Fibroblast of skin of left biceps (primary cell): ENCODE measurements at places on chromosomes 7 and 10.

GRCh38 chr10:3236644-3237404 lies 64.2 kb upstream of the PITRM1 start:
- DNase-seq = no peak

- DNase-seq = no peak
Measured at GRCh38 chr7:92276460-92276864, 30.7 kb downstream of the ANKIB1 start.

DNA sequence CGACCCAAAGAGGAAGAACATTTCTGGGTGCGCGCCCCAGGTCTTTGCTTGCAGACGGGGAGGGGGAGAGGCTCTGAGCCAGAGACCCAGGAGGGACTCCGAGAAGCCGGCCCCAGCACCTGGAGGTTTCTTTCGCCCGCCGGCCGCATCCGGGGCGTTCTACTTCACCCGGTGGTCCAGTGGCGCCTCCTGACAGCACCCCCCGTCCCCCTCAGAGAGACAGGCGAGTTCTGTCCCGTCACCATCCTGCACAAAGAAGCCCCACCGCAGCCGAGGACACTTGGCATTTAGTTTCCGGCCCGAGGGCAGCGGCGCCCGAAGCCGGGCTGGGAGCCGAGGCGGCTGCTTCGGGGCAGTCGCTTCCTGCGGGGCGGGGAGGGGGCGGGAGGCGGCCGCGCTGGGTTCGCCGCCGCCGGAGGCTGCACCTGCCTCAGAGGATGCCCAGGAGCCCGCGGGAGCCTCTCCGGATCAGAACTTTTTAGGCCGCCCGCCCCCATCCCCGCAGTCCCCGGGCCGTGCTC lies at the start of gene TMEM178B:
Gene TMEM178B, plus strand, starts transcription at position 424 of the 521 bp plus-strand sequence.
- DNase-seq = no peak

DNA sequence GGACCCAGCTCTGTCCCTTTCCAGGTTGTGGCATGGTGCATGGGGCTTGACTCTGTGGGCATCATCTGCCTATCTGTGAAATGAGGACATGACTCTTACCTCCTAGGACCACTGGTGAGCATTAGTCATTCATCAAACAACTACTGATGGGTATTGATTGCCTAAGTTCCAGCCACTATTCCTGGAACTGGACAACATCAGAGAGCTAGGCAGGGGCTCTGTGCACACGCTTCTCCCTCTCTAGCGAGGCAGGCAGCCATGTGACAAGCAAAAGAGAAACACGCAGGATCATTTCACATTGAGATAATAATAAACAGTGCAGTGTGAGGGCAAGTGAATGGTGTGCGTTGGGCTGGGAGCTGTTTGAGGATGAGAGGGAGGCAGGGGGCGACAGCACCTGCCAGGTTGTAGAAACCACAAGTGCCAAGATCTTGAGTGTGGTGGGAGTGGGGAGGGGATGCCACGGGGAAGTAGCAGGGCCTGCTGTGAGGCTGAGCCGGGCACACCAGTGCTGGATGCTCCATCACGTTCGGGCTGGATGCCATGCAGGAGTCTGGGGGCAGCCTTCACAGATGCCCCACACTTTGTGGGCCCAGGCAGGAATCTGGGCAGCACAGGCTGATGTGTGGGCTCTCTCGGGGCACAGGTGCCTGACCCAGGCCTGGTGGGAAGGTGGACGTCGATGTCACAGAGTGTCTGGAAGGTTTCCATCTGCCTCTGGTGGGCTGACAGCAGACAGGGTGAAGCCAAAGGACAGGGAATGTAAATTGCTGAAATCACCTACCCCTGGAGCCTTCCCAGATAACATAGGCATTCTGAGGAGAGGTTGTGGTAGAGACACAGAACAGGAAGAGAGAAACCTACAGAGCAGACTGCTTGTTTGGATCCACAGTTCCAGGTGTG lies 405.5 kb downstream of the RPS24 start:
- no peak for DNase-seq

DNA sequence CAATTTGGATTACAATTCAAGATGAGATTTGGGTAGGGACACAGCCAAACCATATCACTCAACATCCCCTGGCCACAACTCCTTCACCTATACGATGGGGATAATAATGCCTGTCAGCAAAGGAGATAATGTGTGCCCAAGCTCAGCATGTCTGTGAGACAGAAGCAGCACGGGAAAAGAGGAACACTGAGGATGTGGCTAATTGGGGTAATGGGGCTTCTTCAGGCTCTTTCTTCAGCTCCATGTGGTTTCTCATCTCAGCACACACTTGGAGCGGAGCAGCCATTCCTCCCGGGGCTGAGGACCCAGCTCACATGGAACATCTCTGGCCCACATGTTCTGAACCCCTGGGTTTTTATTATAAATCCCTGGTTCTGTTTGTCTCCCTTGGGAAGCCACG lies 136.0 kb upstream of the NAMPT start:
- DNase-seq = no peak

GRCh38 chr7:47482013-47482875 lies 99.7 kb downstream of the TNS3 start:
- peak; percentile 65 for DNase-seq

DNA sequence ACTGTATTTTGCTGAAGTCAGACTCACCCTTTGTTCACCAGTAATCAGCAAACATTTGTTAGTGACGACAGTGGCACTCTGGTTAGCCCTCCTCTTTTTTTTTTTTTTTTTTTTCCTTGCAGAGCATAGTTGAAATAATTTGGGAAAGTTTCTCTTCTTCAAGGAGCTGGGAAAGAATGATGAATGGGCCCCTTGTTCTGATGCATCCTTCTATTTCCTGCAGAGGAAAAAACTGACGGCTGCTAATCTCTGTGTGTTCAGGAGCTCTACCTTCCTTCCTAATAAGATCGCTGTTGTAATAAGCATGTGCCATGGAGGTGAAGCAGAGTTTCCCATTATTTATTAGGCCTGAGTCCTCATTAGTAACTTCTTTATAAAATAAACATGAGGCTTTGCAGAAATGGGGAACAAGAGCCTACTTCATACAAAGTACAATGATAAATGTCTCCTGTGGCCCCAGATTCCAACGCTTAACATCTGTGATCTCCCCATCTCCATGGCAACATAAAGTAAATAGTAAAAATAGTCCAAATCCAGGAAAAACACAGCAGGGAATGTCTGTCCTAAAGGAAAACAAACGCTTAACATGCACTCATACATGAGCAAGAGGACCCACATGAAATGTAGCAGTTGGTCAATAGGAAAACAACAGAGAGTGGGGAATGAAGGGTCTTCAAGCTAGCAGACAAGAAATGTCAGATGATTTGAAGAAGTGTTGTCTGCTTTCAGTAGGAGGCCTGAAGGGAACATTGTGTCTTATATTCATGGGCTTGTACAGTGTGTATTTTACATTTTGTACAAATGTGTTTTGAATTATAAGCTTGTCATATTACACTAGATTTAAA lies 59.1 kb upstream of the CALD1 start:
- no peak for DNase-seq

GRCh38 chr7:142790056-142790455 lies 19.3 kb downstream of the PRSS2 start:
- no peak for DNase-seq

DNA sequence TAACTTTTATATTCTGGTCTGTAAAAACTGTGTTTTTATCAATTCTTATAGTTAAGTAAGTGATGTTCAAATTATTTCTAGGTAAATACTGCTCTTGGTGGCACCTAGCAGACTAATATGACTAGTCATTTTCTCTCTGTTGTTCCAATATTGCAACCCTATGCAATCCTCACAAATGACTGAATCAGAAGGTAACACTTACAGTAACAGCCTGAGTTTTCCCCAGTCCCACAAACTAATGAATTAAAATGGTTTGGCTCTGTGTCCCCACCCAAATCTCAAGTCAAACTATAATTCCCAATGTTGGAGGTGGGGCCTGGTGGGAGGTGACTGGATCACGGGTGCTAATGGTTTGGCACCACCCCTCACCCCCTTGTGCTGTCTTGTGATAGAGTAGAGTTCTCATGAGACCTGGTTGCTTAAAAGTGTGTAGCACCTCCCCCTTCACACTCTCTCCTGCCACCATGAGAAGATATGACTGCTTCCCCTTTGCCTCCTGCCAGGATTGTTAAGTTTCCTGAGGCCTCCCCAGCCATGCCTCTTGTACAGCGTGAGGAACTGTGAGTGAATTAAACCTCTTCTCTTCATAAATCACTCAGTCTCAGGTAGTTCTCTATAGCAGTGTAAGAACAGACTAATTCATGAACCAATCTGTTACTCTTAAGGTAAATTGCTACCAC lies 43.5 kb downstream of the MTPN start:
- DNase-seq = no peak

DNA sequence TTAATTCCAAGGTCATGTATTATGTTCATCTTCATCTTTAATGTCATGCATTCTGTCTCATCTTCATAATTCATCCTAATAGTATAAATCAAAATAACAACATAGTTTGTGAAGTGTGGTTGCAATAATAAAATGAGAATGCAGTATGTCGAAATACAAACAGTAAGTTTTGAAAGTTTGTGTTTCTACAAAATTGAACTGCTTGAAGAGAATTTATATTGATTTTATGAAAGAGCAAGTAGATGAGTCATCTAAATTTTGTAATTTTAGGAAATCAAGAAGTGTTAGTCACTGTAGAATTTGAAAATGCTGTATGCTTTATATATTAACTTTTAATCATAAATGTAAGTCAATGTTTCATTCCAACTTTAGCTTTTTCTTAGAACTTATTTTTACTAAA lies 190.5 kb upstream of the PPP1R3A start:
- DNase-seq = no peak

GRCh38 chr7:103127006-103127405 lies 21.9 kb downstream of the NAPEPLD start:
- DNase-seq = no peak

DNA sequence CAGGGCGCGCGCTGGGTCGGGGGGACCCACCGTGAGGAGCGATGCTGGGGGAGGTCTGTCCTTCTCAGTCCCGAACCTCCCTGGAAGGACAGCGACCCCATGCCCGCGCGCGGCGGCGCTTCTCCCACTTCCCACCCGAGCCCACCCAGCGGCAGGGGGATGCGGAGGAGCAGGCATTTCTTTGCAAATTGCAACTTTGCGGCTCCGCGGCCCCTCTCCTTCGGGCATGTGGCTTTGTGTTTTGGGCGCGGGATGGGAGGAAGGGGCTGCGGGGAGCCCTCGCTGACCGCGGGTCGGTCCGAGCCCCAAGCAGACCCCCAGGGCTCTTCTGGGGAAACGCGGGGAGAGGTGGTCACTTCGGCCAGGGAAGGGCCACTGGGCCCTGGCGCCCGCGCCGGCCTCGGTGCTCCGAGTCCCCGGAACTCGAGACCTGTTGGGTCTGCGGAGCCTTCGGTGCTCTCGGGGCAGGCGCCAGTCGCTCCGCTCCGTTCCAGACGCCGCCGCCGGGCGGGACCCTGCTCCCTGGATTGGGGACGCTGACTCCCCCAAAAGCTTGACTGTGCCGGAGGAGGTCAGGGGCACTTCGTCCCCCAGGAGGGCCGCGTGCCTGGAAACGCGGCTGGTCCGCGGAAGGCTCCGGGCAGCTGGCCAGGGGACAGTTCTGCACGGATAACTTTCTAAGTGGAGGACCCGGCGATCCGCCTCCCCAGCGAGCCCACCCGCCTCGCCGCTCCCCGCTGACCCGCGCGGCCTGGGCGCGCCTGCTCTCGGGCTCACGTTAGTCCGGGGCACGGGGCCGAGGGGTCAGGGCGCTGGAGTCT lies 164.2 kb upstream of the DPP6 start:
- no peak for DNase-seq
